ENCODE measurements at places on chromosomes 3 and 15.

DNA sequence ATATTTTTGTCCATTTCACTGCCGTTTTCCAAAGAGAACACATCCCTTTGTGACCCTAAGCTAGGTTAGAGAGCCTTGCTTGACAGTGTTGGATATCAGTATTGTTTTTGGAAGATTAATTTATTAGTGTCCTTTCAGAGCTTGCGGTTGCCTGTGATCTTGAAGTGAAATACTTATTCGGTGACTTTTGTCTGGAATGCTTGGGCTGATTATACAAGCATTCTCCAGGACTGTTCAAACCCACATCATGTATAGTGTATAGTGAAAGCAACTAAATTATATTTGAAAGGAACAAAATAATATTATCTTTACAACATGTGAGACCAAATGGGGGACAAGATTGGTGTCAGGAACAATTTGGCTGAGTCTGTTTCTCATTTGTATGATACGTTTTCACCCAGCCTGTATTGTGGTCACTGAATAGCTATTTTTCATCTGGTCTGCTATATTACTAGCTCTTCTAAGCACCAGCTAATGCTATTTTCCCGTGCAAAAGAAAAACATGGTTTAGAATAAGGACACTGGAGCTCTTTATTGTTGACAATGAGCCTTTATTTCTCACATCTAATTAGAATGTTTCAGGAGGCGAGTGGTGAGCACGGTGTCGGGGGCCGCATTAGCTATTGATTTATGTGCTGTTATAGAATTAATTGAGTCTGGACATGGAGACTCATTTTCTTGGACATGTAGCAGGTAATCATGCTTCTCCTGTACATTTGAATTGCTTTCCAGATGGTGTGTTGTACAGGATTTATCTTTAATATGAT is 158.1 kb downstream of the APBA2 start:
- no peak for DNase-seq

GRCh38 chr15:31078471-31078870 is 23.1 kb downstream of the TRPM1 start:
- no peak for DNase-seq

DNA sequence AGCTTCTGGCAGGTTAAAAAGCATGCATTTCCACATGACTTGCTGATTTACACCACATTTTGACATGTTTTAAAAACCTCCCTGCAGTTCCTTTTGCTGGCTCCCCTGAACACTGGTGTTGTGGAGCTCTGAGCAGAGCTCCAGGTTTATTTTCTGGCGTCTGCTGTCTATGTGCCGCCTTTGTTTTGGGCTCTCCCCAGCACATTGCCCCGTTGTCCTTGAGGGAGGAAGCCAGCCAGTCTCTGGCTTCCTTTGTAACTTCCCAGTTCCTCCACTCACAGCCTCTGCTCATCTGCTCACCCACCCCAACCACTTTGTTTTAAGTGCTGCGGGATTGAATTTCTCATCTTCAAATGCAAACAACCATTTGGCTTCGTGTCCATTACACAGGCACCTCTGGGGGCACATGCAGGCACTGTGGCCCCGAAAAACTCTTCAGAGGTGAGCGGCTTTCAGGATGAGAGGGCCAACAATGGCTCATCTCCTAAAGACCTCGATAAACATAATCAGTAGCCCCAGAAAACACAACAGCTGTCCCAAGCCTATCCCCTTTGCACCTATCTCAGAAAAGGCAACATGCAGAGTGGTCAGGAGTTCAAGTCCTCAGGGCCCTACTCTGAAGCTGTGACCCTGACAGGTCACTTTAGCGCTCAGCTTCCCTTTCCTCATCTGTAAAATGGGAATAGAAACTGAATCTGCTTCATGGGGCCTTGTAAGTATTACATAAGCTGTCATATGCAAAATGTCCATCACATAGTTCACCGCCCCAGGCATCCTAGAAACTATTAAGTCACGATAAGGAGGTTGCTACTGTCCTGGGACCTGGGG is 1.3 kb upstream of the MEF2A start:
- DNase-seq, result no peak

DNA sequence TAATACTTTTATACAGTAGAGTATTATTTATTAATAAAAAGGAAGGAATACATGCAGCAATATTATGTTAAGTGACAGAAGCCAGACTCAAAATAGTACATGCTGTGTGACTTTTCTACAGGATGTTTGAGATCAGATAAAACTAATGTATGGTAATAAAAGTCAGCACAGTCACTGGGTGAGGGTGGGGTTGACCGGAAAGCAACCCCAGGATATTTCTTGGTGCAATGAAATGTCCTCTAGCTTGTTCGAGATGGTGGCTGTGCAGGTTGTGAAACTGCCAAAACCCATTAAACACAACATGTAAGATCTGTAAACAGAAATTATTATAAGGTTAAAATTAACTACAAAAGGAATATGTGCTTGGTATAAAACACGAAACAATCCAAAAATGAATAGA is 20.8 kb upstream of the ALDH1L1 start:
- DNase-seq, result no peak

- DNase-seq, result no peak
These were observed 32.3 kb downstream of the ROBO2 start for GRCh38 chr3:77072232-77072631.

- DNase-seq, result no peak
These were observed 14.6 kb downstream of the SLC25A36 start for GRCh38 chr3:140956058-140956835.

DNA sequence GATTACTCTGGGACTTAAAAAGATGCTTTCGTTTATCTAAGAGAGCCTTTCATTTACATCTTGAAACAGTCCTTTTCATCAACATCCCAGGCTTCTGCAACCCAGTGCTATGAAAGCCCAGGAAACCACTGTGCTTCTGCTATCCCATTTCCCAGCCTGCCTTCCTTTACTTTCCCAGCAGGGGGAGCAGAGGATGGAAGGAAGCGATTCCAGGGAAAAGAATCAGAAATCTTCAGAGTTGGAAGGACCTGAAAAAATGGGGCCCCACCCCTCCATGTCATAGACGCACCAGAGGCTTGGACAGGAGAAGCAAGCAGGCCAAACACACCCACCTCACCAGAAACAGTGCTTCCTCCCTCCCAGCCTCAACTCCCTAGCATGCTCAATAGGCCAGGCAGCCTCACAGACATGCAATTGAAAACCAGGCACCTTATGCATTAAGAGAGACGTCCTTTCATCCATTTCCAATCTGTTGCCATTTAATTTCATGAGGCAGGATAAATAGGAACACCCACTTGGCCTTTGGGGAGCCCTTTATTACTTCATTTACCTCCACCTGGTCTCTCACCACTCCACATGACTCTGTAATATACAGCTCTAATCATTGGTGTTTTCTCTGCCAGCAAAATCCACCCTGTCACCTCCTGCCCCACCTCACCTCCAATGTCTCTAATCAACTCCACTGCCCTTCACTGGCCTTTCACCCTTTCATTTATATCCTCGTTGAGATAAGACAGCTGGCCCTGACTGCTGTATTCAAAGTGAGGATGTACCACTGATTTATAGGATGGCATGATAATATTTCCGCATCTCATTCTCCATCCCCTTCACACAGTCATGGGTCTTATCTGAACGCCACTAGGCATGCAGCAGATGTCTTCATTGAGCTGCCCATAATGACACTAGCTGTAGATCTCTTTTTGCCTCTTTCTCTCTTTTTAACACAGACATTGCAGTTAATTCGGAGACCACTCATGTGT is 583.9 kb downstream of the NTRK3 start:
- DNase-seq, result peak; percentile 57

GRCh38 chr3:45487508-45487907 is 99.1 kb downstream of the LARS2 start:
- no peak for DNase-seq

- no peak for DNase-seq
These were observed 34.0 kb downstream of the TOPBP1 start for GRCh38 chr3:133627789-133628188.

- peak; percentile 63 for DNase-seq
These were observed 124.6 kb downstream of the AKAP13 start for GRCh38 chr15:85504749-85505676.

DNA sequence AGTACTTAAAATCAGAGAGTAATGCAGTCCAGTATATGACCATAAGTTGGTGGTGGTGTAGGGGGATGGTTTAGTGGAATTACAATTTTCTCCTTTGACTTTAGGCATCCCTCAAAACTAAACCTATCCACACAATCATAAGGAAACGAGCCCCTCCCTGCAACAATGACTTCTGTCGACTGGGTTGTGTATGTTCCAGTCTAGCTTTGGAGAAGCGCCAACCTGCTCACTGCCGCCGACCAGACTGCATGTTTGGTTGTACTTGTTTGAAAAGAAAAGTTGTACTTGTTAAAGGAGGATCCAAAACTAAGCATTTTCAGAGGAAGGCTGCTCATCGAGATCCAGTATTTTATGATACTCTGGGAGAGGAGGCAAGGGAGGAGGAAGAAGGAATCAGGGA is 52.8 kb downstream of the MGA start:
- DNase-seq, result no peak

GRCh38 chr3:133386876-133387275 is 13.0 kb upstream of the BFSP2 start:
- no peak for DNase-seq

- peak; percentile 12 for DNase-seq
These were observed 8.2 kb downstream of the ANKRD34C start for GRCh38 chr15:79290642-79291275.
